ENCODE measurements at places on chromosomes 1 and 21. TPM values are rescaled to one million over a fixed set of nuclear protein-coding genes. Genes with fewer than 3 reads are reported as not detected.

EXOSC10 gene
- 38.8 TPM for total RNA-seq

DNA sequence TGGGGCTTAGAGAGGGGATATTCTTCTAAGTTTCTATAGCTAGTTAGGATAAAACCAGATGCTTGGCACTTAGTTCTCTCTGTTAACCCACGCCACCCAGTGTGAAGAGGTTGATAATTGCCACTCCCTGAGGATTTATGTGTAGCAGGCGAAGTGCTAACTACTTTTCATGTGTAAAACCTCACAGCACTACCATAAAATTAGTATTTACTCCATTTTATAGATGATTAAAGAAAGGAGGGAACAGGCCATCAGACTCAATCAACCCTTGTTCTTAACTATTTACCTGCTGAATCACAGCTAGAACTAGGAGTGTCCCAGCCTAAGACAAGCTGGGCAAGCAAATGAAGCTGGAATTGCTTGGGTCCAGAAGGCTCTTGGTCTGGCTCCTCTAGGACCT, 8.9 kb downstream of the LIN28A start:
- no peak for DNase-seq

GRCh38 chr1:204145033-204145504, 6.8 kb downstream of the ETNK2 start:
- DNase-seq = no peak

GPR37L1 gene
- total RNA-seq = 0.36 TPM

- no peak for DNase-seq
Measured at GRCh38 chr1:113280581-113280980, 109.7 kb upstream of the MAGI3 start.

DNA sequence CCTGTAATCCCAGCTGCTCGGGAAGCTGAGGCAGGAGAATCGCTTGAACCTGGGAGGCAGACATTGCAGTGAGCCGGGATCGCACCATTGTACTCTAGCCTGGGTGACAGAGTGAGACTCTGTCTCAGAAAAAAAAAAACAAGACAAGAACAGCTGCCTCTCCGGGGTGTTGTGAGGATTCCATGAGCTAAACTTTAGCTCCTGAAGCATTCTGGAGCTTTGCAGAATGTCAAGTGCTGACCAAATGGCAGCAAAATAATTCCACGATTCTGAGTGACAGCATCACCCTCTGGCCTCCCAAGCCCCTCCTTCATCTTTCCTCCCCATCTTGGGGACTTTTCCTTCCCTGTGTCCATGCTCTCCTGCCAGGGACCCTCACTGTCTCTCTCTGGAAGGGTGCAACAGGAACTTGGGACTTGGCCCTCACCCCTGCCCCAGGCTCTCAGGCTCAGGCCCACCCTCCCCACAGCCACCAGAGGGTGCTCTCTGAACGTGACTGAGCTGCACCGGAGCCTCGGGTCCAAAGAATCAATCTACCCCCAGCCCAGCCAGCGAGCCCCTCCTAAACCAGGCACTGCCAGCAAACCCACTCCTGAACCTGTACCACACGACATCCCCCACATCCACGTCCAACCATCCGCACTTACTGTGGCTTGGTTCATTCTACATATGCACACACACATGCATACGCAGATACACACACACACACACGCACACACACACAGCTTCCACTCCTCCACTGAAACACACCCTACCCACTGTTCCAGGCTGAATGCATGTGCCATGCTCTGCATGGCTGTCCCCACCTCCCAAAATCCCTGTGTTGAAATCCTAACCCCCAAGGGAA, 45.7 kb downstream of the ACOT7 start:
- DNase-seq = no peak

TRIM58 gene
- 0.55 TPM for total RNA-seq

DNA sequence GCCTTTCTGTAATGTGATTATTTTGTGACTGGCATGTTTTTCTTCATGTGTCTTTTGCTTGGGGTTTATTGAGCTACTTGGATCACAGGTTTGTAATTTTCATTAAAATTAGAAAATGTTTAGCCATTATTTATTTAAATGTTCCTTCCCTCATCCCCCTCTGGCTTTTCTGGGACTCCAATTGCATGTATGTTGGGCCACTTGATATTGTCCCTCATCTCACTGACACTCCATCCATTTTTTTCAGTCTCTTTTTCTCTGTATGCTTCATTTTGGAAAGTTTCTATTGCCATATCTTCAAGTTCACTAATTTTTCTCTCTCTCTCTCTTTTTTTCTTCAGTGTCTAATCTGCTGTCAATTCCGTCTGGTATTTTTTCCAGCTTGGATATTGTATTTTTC, 390.1 kb downstream of the PRDM2 start:
- no peak for DNase-seq

VANGL2 gene
- total RNA-seq = 6.6 TPM

DNA sequence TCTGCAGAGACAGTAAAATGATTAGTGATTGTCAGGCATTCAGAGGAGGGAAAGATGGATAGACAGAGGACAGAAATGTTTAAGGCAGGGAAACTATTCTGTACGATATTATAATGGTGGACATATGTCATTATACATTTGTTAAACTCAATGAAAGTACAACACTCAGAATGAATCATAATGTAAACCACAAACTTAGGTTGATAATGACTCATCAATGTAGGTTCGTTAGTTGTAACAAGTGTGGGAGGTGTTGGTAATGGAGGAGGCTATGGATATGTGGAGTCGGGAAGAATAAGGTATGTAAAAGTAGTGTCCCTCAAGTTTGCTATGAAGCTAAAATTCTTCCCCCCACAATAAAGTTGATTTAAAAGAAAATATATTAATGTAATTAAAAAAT, 455.0 kb downstream of the BRINP3 start:
- DNase-seq = no peak

DNA sequence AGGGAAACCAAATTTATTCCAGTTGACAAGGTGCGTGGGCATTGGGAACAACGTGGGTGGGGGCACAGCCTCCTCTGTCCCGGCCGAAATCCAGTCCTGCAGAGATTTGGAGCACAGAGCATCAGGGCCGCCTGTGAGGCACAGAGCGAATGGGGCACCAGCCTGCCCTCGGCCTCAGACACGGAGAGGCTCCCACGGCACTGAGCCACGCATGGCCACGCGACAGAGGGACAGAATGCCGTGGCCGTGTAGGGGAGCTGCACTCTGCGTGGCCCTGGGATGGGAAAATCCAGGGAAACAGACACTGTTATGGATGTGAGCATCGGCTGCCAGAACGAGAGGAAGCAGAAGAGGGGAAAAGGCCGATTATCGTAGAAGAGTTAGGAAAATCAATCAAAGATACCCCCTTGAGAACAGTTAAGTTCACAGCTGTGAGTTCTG, 13.5 kb upstream of the C1orf159 start:
- DNase-seq = no peak

- no peak for DNase-seq
Measured at GRCh38 chr1:43267818-43268425, 1.9 kb upstream of the TMEM125 start.

PTCH2 gene
- 0.36 TPM for total RNA-seq

DNA sequence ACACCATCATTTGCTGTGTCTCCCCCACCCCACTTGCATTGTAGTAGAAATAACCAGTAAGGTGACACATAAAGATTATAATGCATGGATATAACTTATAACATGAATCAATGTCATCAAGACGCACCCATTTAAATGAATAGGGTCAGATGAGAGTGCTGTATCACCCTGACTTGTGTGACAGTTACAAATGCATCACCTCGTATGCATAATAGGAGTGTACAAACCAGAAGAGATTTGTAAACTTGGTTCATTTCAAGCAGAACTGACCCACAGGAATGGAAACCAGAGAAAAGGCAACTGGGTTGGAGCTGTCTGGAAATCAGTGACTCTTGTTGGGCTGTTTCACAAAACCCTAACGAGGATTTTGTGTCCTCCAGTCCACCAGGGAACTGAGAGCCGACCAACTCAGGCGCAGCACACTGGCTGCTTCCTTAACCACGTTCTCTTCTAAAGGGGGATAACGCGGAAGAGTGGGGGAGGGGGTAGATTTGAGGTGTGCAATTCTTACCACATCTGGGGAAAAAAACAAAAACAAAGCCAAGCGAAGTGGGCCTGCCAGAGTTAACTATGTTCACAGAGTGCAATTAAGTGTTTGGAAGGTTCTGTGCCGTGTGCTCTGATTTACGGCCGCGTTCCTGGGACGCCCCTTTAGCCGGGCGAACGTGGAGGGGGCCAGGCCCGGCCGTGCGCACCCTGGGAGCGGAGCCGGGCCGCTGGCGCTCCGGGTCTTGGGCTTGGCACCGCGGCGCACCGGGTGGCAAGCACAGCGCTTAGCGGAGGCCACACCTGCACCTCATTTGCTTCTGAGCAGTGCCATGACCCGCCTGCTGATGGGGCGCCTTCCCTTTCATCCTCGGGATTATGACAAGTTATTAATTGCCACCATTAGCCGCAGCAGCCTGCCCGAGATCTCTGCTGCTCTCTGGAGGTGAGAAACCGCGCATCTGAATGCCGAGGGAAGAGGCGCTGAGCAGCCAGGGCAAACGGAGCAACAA, 248.8 kb upstream of the FOXD3 start:
- DNase-seq = no peak

- DNase-seq = no peak
Measured at GRCh38 chr1:171800342-171800741, 18.9 kb downstream of the METTL13 start.

GRCh38 chr1:109761227-109762038, 2.3 kb downstream of the EPS8L3 start:
- peak; percentile 79 for DNase-seq

DNA sequence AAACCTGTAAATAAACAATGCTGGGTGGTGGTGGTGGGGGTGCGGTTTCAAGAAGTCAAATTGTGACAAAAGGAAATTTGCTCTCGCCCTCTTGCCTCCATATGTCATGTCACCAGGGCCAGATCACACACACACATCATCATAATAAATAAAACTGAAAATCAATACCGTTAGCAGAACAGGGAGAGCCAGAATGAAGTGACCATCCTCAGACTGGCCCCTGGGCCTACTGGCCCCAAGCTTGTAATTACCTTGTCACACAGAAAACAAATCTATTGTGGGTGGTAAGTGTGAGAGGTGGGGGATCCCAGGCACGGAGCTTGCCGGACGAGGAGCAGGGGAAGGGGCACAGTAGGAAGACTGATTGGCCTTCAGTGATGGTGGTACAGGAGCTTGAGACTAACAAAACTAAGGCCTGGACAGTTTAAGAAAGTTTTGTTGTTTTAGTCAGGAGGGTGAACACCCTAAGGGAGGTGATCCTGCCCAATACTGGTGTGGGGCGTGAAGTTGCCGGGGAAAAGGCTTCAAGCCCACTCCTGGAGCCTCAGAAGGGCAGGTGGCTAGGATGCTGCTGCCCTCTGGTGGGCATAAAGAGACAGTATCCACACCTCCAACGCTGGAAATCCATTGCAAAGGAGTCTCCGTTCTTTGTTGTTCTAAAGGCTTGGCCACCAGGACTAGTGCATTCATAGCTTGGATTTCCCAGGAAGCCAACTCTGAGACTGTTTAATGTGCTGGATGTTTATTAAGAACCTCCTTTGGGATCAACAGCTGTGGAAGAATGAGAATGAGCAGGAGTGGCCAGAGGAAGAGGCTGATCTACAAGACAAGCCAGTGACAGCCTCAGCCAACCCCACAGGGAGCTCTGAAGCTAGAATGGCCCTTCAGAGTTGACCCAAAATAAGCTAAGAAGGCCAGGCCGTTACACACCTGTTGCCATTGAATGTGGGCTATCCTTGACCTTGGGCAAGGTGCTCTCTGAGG, 8.1 kb upstream of the C1orf216 start:
- DNase-seq = no peak

DNA sequence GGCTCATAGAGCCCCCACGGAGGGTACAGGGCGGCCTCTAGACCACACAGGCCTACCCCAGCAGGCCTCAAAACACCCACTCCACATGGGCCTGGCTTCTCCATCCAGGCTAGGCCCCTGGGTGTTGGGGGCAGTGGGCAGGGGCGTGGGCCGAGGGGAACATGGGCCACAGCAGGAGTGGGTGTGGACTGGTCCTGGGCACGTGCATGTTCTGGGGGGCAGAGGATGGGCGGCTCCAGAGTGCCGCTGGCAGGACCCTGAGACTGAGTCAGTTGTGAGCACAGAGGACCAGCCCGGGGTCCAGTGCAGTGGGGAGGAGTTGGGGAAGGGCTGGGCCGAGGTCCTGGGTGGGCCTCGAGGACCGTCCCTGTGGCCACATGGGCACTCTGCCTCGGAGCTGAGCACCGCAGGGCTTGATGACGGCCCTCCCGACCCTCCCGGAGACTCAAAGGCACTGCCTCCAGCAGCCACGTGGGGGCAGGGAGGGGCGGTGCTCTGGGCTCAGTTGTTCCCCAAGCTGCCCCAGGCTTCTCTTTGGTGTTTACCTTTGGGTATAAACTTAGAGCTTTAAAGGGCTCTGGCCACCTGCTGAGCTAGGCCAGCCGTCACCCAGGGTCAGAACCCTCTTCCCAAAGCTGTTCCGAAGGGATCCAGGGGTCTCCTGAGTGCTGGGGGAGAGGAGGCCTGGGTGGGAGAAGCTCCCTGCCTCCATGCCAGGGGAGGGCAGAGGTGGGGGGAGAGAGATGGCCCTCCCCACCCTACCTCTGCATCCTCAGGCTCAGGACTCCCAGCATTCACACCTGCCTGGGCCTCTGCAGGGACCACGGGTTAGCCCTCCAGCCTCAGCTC, 79.9 kb downstream of the MORN1 start:
- peak; percentile 91 for DNase-seq
